ENCODE measurements at places on chromosomes 7 and 10.

- no peak for DNase-seq
These were observed 16.8 kb upstream of the CRYGN start for GRCh38 chr7:151456782-151457181.

DNA sequence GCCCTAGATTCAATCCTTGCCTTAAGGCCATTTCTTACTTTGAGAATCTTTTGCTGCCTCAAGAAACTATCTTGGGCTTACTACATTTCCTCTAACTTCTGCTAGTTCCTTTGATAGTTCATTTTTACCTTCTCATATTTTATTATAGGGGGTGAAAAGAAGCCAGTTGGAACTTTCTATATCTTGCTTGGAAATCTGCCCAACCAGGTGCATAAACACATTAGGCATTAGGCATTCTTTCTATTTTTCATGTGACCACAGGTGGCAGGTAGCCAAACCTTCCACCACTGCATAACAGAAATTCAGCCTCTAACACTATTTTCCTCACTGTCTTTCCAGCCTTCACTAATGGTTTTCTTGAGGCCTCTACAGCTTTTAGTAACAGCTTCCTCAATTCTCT, 300.0 kb upstream of the SP8 start:
- DNase-seq, result no peak

DNA sequence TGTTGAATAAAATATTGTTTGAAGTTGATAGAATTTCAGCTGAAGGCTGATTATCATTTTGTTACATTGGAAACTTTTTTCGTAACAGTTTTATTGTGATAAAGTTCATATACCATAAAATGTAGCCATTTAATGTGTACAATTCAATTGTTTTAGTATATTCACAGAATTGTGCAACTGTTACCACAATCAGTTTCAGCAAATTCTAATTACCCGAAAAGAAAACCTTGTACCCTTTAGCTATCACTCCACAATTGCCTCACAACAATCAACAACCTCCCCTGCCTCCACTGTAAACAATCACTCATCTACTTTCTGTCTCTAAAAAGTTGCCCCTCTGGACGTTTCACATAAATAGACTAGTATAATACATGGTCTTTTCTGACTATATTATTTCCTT, 179.7 kb upstream of the BET1 start:
- DNase-seq, result no peak

- no peak for DNase-seq
These were observed 109.4 kb downstream of the EEPD1 start for GRCh38 chr7:36262309-36263094.

GRCh38 chr7:158829021-158829341, 328 bp downstream of the ESYT2 start:
- peak; percentile 74 for DNase-seq

- peak; percentile 61 for DNase-seq
These were observed 74.8 kb upstream of the SH2B2 start for GRCh38 chr7:102211590-102212550.

GRCh38 chr7:42932811-42933591, 825 bp downstream of the MRPL32 start:
- DNase-seq, result no peak

DNA sequence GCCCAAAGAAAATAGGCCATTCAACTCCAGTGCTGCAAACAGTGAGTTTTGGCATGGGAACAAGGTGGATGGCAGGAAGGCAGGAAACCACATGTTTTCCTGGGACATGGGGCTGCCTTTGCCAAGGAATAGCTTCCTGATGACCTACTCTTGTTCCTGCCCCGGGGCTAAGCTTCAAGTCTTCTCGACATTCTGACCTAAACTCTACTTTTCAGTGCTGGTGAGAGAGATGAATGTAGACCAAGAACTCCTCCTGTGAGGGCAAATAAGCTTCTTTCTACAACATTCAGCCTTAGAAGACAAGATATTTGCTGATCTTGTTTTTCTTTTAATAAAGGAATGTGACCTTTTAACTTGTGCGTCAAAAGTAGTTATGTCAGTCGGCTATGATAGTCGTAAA, 199.0 kb downstream of the GPR37 start:
- DNase-seq, result no peak

- DNase-seq, result no peak
These were observed 67.8 kb upstream of the PDCD4 start for GRCh38 chr10:110803830-110804338.

DNA sequence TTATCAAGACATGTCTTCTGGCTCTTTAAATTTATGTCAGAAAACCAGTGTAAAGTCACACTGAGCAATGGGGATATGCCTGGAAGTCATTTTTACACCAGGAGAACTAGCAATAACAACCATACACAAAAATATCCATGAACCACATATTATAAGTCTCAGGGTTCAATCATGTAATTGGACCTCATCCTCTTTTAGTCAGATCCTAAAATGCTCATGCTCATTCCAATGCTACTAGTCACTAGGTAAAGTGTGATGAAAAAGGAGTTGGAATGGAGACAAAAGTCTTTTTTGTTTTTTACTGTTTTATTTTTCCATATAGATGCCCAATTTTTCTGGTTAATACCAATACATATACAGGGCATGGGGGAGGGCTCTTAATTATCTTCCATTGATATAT, 306.1 kb downstream of the DGKB start:
- no peak for DNase-seq
